ENCODE measurements at places on chromosomes 12 and 14. TPM values are rescaled to one million over a fixed set of nuclear protein-coding genes. Genes with fewer than 3 reads are reported as not detected.
A peak's percentile ranks its signal among the peaks of the same experiment; 100 is the strongest.

- DNase-seq, result no peak
Observed at GRCh38 chr14:63988579-63988978, 135.8 kb downstream of the SYNE2 start.

DNA sequence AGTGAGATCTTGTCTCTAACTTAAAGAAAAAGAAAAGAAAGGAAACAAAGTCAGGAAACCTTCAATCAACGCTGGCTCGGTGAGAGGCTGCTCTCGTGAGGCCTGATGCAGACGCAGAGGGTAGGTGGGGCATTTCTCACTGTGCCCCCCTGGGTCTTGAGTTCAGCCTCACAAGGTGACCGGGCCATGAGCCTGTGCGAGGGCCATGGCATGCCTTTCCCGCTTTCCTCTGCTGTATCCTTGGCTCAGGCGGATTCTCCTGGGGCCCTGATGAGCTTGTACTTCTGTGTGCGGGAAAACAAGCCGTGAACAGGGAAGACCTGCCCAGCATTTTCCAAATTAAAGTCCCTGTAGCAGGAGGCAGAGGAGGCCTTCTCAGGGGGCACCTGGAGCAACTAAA is 20.2 kb downstream of the ADGRD1 start:
- peak; percentile 14 for DNase-seq

GRCh38 chr12:63912651-63913050 is 68.2 kb downstream of the SRGAP1 start:
- no peak for DNase-seq

- DNase-seq, result no peak
Observed at GRCh38 chr12:55719371-55719770, 822 bp upstream of the RDH5 start.

NUMB gene
- total RNA-seq, result 81.9 TPM

TEAD4 gene
- 20.1 TPM for total RNA-seq

OTX2 gene
- total RNA-seq, result not detected

GRCh38 chr14:77039285-77040058 is 11.0 kb upstream of the IRF2BPL start:
- peak; percentile 38 for DNase-seq

SERPINA6 gene
- not detected for total RNA-seq

- no peak for DNase-seq
Observed at GRCh38 chr12:87274594-87275245, 754.5 kb downstream of the C12orf50 start.

DNA sequence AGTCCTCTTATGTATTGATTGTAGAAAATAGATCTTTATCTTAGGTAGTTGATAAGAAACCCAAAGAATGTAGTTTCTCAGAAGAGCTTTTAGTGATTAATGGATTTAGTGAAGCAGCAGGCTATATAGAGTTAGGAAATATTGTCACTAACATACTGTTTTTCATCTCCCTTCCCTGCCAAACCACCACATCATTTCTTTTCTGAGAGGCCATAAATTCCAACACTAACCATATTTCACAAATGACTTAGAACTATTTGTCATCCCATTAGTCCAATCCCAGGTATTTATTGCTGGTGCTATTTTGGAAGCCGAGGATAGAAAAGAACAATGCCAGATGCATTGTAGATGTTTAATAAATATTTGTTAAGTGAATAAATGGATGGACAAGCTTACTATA is 185.7 kb downstream of the KICS2 start:
- DNase-seq, result no peak

GRCh38 chr14:38209572-38210557 is 2.2 kb downstream of the SSTR1 start:
- DNase-seq, result no peak

CYP46A1 gene
- total RNA-seq, result 1.5 TPM

DNA sequence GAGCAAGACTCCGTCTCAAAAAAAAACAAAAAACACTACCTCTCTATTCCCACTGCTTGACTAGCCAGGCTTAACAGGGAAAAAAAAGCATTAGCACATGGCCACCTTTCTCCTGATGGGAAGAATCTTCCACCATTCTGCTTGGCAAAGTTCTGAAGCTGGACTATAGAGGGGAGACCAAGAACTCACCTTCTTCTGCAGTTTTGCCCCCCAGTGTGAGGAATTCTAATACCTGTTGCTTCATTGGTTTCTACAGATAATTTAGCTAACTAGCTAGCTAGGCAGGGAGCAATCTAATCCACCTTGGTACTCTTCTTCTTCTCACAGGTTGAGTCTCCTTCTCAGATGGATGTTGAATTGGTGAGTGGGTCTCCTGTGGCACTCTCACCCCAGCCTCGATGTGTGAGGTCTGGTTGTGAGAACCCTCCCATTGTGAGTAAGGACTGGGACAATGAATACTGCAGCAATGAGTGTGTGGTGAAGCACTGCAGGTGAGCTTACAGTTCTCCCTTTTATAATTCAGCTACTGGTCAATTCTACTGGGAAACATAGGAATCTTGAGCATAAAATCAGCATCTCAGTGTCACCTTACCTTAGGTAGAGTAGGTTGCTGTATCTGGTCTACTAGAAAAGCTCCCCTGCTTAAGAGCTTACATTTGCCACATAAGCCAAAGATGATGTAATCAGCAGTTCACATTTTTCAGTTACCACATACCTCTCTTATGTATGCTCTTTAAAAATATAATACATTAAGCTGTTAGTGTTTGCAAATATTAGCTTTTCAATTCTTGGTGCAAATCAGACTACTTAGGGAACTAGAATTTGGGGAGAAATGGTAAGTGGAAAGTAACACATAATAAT is 16.0 kb downstream of the METTL3 start:
- no peak for DNase-seq

DNA sequence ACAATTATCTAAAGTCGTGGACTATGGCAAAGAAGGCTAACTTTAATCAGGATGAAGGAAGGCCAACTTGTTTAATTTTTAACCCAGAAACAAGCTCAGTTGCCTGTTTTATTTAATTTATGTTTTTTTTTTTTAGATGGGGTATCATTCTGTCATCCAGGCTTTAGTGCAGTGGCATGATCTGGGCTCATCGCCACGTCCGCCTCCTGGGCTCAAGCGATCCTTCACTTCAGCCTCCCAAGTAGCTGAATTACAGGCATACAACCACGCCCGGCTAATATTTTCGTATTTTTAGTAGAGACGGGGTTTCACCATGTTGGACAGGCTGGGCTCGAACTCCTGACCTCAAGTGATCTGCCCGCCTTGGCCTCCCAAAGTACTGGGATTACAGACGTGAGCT is 19.7 kb downstream of the NUDT4 start:
- DNase-seq, result no peak

GRCh38 chr12:66092559-66093269 is 37.8 kb downstream of the LLPH start:
- DNase-seq, result no peak

DNA sequence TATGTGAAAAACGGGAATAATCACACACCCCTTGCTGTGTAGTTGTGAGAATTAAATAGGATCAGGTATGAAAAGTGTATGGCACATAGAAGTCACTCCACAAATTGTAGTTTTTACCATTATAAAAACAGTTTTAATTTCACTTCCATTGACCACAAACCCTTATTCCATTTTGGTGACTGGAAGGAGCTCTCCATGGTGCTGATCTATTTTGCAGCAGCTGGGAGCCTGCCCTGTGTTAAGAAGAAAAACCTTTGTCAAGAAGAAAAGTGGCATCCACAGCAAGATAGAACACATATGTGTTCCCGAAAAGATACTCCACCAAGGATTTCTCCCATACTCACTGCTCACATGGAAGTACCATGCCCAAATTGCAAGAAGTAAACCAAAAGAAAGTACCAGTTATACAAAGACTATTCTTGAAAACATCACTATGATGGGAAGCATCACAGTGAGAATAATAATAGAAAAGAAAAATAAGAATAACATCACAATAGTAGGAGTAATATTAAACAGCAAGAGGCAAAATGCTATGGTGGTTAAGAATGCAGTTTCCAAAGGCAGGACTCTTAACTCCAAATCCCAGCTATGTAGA is 58.7 kb downstream of the TUNAR start:
- no peak for DNase-seq

NCKAP5L gene
- 42.1 TPM for total RNA-seq

DNA sequence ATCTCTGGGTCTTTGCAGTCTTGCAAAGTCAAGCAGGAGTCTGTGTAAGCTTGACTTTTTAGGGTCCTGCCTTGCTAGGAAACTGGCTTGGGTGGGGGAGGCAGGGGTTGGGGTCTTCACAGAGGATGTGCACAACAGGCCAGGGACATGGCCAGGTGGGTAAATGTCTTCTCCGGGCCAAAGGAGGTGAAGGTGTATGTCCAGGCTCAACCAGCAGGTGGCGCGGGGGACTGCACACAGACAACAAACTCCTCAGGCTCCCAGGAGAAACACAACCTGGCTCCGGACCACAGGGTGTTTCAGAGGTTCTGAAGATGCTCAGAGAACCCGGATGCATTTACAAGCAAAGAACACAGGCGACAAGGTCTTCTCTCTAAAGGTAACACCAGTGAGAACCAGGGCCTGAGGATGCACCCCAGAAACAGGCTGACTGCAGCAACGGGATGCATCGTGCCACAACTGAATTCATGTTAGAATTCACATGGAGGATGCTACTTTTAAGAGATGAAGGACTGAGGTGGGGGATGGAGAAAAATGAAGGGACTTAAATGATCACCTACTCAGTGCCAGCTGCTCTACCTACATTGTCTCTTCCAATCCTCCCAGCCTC is 56.0 kb downstream of the PLEKHG3 start:
- DNase-seq, result no peak

DNA sequence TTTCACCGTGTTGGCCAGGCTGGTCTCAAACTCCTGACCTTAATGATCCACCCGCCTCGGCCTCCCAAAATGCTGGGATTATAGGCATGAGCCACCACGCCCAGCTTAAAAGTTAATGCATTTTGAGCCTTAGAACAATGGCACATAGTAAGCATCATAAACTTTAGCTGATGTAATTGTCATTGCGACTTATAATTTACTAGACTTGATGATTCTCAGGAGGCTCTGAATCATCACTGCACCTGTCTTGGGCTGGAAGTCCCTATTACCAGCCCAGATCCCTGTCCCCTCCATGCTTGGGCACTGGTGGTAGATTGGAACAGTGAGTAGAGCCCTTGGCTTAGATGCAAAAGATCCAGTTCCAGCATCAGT is 26.1 kb downstream of the KMT5A start:
- DNase-seq, result no peak

GRCh38 chr14:100773331-100774163 is 46.9 kb downstream of the DLK1 start:
- no peak for DNase-seq

DNA sequence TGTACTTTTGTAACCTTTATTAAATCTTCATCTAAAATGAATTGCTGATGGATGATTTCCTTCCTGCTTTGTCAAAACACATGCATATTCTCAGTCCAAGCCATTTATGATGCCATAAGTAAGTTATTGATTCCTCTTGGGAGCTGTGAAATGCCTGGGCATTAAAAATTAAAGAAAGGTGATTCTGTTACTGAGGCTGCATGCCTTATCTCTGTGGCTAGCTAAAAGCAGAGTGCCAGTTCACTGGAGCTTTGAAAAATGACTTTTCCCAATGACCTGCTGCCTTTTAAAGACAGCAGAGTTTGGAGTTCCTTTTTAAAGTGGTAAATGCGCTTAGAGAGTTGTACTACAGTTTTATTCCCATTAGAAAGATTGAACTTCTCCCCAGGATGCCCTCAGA is 152.1 kb downstream of the TMTC2 start:
- no peak for DNase-seq

DNA sequence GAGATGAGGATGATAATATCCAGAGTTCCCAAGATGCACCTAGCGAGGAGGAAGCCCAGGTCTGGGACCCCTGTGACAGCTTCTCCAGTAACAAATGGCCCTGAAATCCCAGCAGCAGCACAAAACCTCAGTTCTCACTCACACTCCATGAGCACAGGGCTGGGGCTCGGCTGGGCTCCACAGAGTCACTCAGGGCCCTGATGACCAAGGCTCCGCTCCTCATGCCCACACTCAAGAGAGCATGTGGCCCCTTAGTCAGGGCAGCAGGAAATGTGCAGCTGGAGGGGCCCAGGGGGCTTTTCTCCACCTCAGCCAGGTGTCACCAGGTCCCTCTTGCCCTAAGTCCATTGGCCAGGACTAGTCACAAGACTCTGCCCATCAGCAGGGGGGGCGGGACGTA is 242.7 kb upstream of the SFSWAP start:
- no peak for DNase-seq

FAM181A gene
- total RNA-seq, result not detected

- no peak for DNase-seq
Observed at GRCh38 chr14:92026548-92027190, 13.2 kb downstream of the TRIP11 start.

TOMM20L gene
- total RNA-seq, result not detected

DNA sequence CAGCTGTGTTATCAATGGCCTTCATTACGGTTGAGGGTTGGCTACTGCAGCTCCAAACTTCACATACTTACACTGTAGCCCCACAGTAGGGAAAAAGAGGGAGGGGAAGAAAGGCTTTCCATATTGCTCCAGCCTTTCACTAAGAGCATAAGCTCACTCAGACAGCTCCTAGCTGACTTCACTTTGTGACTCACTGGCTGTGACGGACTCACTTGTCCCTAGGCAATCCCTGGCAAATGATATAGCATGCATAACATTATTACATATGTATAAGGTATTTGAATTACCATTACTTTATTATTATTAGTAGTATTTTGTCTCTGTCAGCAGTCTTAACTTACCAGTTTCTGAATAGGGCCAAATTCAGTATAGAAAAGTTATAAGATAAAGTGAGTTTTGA is 350.7 kb downstream of the RMST start:
- no peak for DNase-seq

GRCh38 chr12:11819643-11820042 is 170.2 kb downstream of the ETV6 start:
- no peak for DNase-seq

- no peak for DNase-seq
Observed at GRCh38 chr14:103833711-103834110, 13.7 kb downstream of the PPP1R13B start.

LMNTD1 gene
- not detected for total RNA-seq

LYZ gene
- total RNA-seq, result 9.6 TPM

NT5DC3 gene
- total RNA-seq, result 15.9 TPM

DNA sequence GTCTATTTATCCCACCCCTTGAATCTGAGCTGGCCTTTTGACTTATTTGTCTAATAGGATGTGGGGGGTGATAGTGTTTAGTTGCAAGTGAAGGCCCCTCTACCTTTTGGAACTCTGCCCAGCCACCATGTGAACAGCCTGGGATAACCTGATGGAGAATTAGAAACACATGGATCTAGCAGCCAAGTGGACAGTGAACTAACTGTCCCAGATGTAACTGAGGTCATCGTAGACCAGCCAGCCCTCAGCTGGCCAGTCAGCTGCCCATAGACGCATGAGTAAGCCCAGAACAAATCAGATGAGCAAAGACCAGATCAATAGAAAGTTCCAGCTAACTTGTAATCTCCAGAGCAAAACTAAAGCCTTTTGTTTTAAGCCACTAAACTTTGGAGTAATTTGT is 19.0 kb downstream of the KLRB1 start:
- no peak for DNase-seq

ERP27 gene
- not detected for total RNA-seq

- DNase-seq, result no peak
Observed at GRCh38 chr12:54765652-54766051, 88.7 kb upstream of the MUCL1 start.

MYO1H gene
- total RNA-seq, result 0.20 TPM

GRCh38 chr12:121232163-121232562 is 22.2 kb downstream of the P2RX4 start:
- no peak for DNase-seq

GRCh38 chr12:52221912-52222457 is 11.1 kb upstream of the KRT7 start:
- no peak for DNase-seq

CLECL1 gene
- total RNA-seq, result not detected

- no peak for DNase-seq
Observed at GRCh38 chr12:93115646-93116045, 186.6 kb upstream of the EEA1 start.

Data from tibial nerve (tissue), 4 donors.